ENCODE measurements at places on chromosomes 6 and 20. TPM values are rescaled to one million over a fixed set of nuclear protein-coding genes. Genes with fewer than 3 reads are reported as not detected.

The ZBTB46 gene
- total RNA-seq = 0.59 TPM

The LCA5 gene
- total RNA-seq = 5.2 TPM

The ENPP5 gene
- total RNA-seq = not detected

The RBPJL gene
- total RNA-seq = not detected

The RSPH3 gene
- 6.5 TPM for total RNA-seq
